Cerebellum (tissue), 4 donors: ENCODE measurements at places on chromosomes 12 and 14.

- no peak for DNase-seq
These were observed 17.7 kb downstream of the C12orf71 start for GRCh38 chr12:27064397-27065342.

DNA sequence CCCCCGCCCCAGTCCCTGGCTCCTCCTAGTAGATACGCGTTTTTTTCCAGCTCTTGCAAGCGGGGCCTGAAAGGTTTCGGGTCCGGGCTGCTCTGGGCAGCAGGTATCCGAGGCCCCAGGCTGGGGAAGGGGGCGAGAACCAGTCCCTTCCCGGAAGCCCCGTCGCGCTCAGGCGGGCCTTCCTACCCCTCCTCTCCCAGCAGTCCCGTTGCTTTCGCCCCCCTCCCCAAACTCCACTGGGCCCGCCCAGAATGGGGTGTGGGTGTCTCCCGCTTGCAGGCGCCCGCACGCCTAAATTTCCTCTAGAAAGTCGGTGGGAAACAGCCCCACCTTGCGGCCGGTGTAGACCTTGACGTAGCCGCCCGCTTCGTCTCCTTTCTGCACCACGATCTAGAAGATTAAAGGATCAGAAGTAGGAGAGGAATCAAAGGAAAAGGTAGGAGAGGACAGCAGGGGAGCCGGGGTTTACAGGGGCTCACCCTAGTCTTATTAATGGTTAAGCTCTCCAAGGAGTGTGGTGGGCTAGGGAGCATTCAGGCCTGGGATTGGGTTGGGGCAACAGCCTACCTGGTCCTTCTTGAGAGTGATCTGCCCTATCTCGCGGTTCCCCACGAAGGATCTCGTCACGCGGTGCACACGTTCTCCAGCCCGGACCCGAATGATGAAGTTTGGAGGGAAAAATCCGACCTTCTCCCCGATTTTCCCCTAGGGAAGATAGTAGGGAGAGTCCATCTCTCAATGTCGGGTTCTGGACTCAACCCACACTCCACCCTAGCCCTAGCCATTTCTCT lies 7.3 kb downstream of the STAC3 start:
- peak; percentile 67 for DNase-seq

GRCh38 chr12:3069714-3070113 lies 7.5 kb upstream of the TSPAN9 start:
- DNase-seq, result no peak

DNA sequence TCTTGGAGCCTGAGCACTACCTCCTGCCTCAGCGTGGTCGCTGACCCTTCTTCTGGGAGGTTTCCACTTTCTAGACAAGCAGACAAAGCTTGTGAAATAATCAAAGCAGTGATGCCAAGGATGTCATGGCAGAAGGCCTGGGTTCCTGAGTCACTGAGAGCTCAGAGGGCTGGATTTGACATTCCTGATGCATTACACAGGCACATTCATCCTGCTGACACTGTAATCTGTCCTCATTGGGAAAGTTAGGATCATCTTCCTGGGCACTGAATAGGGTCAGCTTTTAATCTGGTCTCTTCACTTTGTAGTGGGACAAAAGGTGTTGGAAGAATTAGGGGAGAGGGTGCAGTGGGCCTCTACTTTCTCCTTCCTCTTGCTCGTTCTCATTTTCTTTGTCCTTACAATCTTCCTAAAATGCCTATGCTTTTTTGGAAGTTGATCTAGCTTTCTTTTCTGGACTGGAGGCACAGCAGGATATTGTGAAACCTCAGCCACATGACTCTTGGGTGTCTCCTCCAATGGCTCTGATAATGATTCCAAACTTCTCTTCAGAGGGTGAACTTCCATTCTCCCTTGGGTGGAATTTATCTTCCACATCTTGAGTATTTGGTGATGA lies 29.6 kb downstream of the EEA1 start:
- peak; percentile 44 for DNase-seq

DNA sequence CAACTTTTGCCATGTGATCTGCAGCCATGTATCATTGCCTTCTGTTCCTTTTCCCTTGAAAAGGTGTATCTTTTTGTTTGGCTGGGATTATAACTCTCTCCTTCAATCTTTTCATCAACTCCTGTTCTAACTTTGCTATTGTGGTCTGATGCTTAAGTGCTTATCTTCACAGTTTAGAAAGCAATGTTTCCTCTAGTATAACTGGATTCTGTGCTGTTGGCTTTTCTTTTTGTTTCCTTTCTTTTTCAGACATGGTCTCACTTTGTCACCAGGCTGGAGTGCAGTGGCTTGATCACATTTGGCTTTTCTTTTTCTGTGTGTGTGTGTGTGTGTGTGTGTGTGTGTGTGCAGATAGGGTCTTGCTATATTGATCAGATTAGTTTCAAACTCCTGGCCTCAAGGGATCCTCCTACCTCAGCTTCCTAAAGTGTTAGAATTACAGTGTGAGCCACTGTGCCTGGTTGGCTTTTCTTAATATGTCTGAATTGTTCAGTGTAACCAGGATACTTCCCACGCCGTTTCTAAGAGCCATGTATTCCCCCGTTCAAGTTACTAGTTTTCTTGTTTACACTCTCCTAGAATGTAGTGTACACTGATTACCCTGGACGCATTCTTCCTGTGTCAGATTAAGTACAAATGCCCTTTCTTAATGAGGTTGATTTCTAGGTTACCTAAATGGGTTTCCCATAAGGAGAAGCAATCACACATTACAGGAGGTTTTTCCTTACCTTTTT lies 35.5 kb downstream of the JAG2 start:
- no peak for DNase-seq

DNA sequence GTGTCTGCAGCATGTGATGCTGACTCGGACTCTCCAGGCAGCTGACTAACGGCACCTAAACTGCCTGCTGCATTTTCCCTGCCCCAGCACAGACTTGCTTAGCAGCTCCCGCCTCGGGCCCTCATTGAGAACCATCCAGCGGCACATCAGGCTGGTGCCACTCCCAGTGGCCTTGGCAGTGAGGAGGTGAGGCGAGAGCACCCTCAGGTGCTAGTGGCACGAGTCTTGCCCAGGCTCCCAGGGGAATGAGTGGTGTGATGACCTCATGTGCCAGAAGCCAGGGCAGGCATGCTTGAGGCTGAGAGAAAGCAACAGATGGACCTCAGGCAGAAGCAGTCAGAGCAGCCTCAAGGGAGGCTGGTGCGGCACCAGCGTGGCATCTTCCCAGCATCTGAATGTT lies 60.2 kb downstream of the PRKCH start:
- DNase-seq, result no peak

DNA sequence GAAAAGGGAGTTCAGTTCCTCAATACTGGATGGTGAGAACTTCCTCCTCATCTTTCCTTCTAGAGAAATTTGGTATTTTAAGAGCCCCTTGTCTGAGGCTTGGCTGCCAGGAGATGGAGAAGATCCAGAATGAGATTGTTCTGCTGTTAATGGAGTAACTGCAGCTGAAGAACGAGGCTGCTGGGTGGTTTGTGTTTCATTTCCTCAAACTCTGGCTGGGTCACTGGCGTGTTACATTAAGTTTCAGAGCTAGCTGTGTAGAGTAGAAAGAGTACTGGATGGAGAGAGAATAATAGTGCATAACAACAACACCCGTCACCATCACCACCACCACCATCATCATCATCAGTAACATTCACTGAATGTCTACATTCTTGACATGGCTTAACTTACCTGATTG lies 325.0 kb upstream of the TBX3 start:
- DNase-seq, result no peak

DNA sequence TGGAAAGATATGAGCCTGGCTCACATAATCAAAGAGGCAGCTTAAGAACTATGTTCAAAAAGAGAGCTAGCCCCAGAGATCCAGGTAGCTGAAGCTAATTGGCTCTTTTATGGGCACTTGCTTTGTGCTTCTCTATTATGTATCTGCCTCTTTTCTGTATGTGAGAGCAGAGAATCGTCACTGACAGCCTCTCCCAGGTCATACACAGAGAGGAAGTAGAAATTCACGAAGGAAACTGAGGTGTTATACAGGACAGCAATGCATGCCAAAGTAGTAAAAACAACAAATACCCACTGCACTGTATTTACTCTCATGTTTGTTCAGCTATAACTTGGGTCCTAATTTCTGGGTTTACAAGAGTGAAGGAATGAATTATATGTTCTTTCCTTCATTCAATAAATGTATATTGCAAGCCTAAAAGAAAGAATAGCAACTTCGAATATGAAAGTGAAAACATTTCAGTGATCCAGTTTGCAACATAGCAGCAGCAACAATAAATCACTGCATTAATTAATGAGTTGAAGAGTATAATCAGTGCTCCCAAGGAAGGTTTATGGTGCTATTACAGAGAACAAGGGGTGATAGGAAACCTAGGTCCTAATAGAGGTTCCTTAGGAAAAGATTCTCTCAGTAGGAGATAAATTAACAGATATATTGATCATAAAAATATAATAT lies 47.1 kb upstream of the ATXN7L3B start:
- no peak for DNase-seq

DNA sequence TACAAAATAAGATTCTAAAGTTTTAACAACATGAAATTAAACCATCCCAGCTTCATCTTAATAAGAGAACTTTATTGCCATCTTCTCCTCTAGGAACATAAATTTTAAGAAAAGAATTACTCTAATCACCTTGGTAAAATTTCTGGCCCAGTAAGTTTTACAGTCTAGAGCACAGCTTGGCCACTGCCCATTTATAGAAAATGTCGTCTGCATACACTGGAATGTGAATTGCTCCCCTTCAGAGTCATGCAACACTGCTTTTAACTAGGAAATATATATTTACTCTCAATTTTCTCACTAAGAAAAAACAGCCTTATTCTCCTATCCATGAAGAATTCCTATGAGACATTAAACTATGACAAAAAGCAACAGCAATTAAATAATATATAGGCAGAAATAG lies 48.2 kb downstream of the KCNC2 start:
- DNase-seq, result no peak

DNA sequence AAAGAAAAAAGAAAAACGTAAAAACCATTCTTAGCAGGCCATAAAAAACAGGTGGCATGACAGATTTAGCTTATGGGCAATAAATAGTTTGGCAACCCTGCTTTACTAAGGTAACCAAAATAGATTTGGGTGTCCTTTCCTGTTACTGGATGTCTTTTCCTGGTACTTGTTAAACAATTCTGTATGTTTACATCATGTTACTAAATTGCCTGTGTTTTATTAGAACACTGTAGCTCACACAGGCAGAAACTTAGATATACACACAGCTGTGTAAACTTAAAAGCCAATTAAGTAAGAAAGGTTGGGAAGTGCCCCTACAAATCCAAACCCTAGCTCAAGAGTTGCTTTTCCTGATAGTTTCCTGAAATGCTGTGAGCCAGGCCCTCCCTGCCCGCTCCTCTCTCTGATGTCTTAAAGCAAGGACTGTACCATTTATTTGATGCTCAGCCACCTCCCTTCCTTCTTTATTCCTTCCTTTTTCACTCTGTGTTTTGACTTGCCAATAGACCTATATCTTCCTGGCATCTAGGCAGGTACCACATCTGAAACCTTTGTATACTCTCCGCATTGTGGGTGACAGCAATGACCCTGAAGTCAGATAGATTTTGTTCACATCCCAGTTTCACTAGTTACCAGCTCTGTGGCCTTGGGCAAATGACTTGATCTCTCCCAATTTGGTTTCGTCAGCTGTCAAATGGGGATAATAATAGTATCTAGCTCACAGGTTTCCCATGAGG lies 3.7 kb upstream of the CAMKK2 start:
- no peak for DNase-seq

GRCh38 chr12:93261505-93262094 lies 116.1 kb upstream of the NUDT4 start:
- no peak for DNase-seq

- no peak for DNase-seq
These were observed 51.2 kb upstream of the NOS1 start for GRCh38 chr12:117412465-117413188.

- no peak for DNase-seq
These were observed 42.4 kb downstream of the CACNA2D4 start for GRCh38 chr12:1876086-1876485.

- no peak for DNase-seq
These were observed 132.2 kb downstream of the ANO4 start for GRCh38 chr12:100926669-100927248.

- DNase-seq, result no peak
These were observed 84.6 kb downstream of the WNK1 start for GRCh38 chr12:836952-837351.

DNA sequence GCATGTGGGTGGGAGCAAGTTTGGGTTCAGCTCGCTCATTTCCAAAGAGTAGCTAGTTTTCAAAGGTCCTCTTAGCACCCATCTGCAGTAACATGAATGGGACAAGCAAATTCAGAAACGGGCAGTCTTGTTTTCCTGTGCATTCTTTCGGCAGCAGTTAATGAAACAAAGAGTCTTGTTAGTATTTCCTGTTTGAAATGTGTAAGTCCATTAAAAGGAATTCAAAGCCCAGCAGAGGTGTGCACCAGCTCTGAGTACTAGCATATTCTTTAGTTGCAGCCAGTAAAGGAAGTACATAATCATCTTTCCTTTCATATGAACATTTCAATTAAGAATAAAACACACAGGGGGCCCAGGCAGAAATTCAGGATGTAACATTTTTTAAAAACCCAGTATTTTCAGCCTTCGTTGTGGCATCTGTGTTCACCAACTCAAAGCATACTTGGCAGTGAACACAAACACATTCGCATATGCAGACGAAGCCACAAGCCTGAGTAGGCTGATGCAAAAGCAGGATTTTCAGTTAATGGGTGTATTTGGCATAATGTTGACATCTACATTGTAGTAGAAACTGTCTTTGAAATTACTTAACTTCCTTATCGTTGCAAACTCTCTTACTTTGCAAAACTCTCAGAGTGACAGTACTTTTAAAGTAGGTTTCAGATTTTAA lies 570.0 kb upstream of the FLRT2 start:
- DNase-seq, result no peak

DNA sequence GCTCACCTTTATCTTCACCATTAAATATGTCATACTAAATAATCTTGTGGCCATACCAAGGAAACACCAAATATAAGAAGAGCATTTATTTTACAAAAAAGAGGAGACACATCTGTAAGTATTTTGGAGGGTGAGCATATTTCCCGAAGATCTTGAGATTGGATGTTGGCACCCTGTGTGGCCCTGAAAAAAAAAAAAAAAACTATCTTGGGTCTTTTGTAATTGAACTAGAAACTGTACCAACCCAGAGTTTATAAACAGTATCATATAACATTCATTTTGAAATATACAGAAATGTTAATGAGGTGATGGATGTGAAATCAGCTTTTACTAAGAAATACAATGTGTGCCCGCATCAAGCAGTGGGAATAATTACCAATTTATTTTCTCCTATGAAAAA lies 104.0 kb upstream of the FRMD6 start:
- no peak for DNase-seq

DNA sequence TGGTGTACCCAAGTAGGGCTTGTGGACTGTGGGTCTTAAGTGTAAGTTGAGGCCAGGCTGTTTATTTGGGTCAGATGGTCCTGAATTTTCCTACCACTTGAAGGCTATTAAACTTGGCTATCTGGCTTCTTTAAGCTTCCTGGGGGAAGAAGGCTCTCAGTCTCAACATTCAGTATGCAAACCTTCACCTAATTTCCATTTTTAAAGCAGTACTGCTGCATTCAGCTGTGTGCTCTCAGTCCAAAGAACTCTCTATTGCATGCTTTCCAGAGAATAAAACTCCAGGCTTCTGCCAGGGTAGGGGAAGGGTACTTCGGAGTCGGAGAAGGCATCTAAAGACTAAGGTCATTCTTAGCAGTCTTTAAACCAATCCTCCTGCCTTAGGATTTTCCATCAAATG lies 124.4 kb downstream of the HELB start:
- DNase-seq, result no peak

GRCh38 chr12:76144245-76144549 lies 59.7 kb upstream of the NAP1L1 start:
- DNase-seq, result no peak
